ENCODE measurements at places on chromosomes 11 and 22.

DNA sequence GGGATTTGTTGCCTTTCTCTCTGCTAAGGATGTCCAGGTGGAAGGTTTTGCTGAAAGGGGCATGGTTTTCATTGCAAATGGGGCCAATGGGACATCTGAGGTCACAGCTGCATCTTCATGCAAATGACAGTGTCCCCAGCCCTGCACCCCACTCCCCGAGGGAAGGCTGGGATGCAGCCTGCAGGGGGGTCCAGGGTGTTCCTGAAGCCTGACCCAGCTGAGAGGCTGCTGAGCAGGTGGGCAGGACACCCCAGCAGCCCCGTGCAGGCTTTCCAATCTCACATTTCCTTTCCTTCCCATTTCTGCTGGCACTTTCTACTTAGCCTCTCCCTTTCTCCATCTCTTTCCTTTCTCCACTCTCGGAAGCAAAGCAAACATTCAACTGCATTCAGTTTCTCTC is 78.3 kb downstream of the SCN3B start:
- no peak for DNase-seq

- DNase-seq, result no peak
These were observed 15.2 kb downstream of the PDGFD start for GRCh38 chr11:104148706-104149105.

DNA sequence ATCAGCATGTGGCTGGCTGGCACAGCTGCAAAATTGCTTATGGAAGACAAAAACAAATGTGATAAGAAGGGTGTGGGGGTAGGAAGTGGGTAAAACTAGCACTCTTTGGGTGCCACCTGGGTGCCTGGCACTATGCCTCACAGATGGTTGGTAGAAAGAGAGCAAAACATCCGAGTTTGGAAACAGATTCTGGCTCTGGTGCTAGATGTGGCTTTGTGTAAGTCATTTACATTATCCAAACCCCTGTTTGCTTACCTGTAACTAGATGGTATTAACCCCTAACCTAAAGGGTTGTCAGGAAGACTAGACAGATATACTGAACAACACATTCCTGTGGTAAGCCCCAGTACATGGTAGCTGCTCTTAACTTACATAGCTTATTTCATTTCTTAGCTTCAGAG is 905.6 kb downstream of the DLG2 start:
- no peak for DNase-seq

DNA sequence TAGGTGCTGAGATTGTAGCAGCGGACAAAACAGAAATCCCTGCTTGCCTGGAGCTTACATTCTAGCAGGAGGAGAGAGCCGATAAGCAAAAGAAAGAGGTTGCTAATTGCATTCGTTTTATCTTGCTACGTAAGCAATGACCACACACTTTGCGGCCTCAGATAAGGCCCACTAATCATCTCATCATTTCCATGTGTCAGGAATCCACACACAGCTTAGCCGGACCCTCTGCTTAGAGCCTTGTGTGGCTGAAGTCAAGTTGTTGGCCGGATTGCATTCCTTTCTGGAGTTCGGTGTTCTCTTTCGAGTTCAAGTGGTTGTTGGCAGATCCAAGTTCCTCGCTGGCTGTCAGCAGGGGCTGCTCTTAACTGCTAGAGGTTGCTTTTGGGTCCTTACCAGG is 101.6 kb downstream of the CHST1 start:
- no peak for DNase-seq

GRCh38 chr11:34840736-34841386 is 75.3 kb downstream of the APIP start:
- DNase-seq, result peak; percentile 15

- no peak for DNase-seq
These were observed 52.5 kb upstream of the KCNQ1OT1 start for GRCh38 chr11:2752204-2752770.

DNA sequence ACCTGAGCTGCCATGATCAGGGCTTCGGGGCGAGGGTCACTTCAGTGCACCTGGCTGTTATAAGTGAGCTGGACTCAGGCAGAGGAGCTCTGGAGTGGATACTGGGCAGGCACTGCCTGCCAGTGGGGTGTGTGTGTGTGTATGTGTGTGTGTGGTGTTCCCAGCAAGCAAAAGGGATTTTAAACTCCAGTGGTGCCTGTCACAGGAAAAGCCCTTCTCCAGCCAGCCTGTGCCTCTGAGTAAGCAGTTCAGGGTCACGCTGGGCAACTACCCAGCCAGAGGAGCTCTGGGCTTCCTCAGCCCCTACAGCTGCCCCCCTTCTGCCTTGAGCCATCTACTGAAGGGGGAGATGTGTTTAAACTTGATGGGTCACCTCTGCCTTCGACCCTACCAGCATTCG is 109.0 kb downstream of the OSBP2 start:
- DNase-seq, result no peak

DNA sequence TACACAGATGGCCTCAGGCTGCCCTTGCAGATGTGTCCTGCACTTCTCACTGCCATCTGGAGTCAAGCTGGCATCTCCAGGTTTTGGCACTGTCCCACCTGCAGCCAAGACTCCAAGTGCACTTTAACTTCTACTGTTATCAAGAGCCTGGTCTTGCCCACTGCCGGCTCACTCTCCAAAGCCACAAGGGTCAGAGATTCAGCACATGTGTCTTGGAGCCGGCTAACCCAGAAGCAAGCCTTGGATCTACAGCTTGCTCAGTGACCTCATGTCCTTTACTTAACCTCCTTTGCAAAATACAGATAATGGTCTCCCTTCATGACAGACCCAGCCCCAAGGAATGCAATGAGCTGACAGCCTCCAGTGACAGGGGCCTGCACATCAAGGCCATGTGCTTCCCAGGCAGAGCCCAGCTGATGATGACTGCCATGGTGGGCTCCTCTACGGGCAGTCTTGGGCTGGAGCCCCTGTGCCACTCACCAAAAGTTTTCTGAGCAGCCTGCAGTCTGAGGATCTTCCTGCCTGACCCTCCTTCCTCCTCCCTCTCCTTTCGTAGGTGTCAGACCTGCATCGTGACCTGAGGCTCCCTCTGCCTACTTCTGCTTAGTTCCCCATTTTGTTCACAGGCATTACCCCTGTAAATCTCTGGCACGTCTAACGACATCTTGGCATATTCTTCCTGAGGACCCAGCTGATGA is 9.0 kb downstream of the TP53AIP1 start:
- no peak for DNase-seq

DNA sequence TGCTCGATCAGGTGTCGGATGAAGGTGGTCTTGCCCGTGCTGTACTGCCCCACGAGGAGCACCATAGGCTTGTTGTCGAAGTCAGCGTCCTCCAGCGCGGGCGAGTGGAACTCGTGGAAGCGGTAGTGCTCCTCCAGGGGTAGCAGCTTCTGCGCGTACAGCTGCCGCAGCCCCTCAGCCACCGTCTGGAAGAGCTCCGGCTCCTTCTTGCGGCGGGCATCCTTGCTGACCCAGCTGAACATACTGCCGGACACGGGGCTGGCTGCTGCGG is 263 bp downstream of the EHD1 start:
- DNase-seq, result peak; percentile 53

- no peak for DNase-seq
These were observed 6.0 kb upstream of the OR52E6 start for GRCh38 chr11:5847711-5848110.

GRCh38 chr11:98659431-98659830 is 361.3 kb upstream of the CNTN5 start:
- DNase-seq, result no peak

DNA sequence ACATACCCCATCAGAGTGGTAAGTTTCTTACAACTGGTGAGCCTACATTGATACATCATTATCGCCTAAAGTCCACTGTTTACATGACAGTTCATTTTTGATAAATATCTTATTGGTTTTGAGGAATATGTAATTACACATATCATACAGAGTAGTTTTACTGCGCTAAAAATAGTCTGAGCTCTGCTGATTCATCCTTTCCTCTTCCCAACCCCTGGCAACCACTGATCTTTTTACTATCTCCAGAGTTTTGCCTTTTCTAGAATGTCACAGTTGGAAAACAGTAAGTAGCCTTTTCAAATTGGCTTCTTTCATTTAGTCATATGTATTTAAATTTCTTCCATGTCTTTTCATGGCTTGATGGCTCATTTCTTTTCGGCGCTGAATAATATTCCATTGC is 112.8 kb downstream of the LARGE1 start:
- no peak for DNase-seq

DNA sequence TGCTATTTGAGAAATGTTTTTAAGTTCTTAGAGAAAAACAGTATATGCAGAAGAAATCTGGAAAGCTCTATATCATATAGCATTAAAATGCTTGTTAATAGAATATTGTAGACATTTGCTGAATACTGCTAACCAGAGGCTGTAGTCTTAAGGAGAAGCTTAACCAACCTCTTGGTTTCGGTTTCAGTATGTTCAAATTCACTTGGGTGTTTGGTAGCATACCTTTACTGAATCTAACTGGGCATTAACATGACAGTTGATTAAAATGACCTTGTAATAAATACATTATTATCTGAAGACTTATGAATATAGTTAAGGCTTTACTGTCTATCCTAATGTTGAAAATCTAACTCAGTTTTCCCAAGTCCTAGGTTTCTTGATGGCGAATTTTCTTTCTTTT is 5.4 kb downstream of the PCF11 start:
- peak; percentile 42 for DNase-seq

DNA sequence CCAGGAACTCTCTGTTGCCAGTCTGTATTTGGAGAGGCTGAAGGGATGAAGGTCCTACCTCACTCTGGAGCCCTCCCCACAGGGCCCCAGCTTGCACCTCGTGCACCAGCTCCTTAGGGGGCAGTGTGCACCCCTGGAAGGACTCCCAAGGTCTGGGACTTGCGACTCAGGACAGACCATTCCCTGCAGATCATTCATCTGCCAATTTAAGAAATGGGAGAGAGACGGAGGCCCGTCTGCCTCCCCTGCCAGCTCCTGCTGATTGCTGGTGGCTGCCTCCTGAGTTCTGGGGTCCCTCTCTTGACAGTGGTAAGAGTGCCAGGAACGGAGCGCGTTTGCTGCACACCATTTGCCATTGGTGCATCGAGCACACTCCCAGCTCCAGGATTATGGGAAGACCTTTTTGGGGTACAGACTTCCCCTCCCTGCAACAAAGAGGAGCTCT is 27.4 kb upstream of the MALAT1 start:
- no peak for DNase-seq

DNA sequence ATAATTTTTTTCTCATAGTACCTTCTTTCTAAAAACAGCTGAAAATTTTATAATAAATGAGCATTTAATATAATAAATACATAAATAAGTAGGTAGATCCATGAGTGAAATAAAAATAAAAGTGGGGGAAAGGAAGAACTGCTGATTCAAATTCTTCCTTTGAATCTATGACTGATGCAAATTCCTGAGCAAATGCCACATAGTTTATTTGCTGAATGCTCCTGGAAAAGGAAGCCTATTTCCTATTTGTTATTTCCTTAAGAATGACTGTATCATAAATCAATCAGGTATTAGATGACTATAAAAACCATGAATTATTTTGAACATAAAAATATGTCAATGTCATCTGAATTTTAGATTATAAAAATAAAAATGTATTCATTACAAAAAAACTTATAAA is 16.6 kb downstream of the BTBD10 start:
- no peak for DNase-seq

- no peak for DNase-seq
These were observed 1397.3 kb upstream of the TENM4 start for GRCh38 chr11:80838153-80838552.

GRCh38 chr11:35360055-35360530 is 59.3 kb downstream of the SLC1A2 start:
- DNase-seq, result no peak

GRCh38 chr11:105811242-105811641 is 201.4 kb downstream of the GRIA4 start:
- no peak for DNase-seq

All from CD4-positive, alpha-beta T cell treated with Interleukin-2 at 100 ng/mL for 4 hours (primary cell).